GM19239 (cell line): ENCODE measurements at places on chromosomes 3 and 15.

DNA sequence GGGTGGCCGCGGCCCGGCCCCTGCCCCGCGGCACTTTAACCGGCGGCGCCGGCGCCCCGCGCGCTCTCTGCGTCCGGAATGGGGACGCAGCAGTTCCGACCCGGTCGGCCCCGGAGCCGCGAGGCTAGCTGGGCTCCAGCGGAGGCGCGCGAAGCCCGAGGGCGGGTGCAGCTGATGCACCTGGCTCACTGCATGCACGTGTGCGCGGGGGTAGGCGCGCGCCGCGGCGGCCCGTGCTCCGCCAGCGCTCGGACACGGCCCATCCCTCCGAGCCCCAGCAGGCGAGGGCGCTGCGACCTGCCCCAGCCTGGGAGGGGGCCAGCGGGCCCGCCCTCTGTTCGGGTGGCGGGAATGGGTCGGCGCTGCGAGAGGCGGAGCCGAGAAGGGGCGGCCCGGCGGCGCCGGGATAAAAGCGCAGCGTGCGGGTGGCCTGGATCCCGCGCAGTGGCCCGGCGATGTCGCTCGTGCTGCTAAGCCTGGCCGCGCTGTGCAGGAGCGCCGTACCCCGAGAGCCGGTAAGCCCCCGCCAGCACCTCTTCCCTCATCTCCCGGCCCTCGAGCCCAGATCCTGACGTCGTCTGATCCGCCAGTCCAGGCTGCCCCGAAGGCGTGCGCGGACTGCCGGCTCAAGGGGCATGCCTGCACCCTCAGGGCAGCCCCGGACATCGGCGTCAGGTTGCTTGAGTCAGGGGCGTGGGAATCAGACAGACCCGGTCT is at the start of the genes CHDH and IL17RB:
TSS of gene CHDH (minus strand) at position 286 of the 717 bp plus-strand sequence. CDS start 22,411 bp downstream, outside the sequence.
TSS of gene IL17RB (plus strand) at position 435 of the 717 bp plus-strand sequence. CDS start at position 456, 21 bp downstream.
- peak; percentile 53 for DNase-seq

DNA sequence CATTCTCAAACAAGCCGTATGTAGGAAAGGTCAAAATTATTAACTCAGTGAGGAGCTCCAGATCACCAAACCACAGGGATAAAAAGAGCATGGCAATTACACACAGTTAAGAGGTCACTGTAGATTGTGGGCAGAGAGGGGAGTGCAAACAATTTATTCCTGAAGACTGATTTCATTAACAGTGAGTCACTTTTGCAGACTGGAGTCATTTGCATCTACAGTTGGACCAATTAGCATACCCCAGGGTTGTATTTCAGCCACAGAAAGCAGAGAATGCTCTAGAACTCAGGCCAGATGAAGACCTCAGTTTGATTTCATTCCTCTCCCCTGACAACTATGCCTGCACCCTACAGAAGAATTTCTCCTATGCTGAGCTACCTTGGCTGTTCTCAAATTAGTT is 40.1 kb downstream of the SETMAR start:
- no peak for DNase-seq

DNA sequence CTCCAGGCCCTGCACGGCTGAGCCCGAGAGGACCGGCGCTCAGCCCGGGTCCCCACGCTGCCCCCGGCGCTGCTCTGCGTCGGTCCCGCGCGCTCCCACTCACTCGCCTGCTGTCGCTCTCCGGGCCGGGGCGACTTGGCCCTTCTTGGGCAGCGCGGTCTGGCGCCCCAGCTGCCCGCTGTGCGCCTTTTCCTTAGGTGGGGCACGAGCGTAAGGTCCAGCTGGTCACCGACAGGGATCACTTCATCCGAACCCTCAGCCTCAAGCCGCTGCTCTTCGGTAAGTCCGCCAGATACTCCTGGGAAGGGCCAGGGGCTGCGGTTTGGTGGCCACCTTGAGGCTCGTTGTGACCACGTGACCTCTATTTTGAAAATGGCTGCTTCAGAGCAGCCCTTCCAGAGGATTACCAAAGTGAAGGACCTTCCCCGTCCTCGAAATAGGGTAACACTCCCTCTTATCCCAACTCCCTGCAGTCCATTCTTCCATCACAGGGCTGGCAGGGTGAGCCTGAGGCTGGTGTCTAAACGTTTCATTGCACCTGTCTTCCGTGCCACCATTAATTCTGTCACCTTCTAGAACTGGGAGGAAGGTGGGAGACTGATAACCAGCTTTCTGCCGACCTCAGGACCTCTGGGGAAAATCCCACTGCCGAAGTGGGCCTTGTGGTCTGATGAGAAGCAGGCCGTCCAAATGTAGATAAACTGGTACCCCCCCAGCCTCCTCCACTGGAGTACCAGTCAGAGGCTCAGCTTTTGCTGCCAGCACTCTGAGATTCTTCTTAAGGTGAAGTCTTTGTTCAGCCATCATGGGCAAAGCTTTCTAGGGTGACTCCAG is 812 bp downstream of the P4HTM start:
- no peak for DNase-seq

DNA sequence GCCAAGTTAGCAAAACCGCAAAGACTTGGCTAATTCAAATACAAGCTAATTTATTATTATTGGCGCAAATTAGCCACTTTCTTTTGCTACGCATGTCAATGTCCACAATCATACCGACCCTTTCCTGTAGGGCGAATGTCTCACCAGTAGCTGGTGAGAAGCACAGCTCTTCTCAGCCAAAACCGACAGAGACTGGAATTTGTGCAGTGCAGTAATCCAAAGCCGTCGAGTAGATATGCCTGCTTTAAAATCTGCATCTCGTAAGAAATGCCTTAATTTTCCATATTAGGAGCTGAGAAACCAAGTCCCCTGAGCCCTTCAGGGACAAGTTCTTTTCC is 614 bp upstream of the MINDY2 start:
- no peak for DNase-seq

DNA sequence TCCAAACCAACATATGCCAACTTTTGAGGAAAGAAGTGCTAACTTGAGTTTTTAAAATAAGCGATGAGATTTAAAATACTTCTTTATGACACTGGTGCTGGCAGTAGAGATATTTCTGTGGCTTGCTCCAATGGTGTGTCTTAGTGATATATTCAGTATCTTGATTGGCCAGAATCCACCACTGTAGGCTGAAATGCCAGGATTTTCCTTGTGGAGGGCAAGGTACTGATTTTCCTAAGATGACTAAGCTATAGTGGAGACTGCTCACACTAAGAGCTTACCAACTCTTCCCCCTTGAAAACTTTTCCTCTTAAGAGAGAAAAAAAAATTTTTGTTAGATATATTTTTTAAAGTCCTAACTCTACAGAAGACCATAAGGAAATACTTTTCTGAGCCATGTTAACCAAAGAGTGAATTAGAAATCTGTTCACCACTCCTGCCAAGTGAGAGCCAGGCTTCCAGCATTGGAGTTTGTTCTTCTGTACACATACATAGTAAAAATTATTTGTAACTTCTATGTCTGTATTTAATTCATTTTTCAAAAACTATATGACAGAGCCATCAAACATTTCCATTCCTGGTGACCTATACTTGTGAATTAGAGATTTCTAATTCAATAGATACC is 109.1 kb downstream of the PPP2R3A start:
- DNase-seq: no peak

DNA sequence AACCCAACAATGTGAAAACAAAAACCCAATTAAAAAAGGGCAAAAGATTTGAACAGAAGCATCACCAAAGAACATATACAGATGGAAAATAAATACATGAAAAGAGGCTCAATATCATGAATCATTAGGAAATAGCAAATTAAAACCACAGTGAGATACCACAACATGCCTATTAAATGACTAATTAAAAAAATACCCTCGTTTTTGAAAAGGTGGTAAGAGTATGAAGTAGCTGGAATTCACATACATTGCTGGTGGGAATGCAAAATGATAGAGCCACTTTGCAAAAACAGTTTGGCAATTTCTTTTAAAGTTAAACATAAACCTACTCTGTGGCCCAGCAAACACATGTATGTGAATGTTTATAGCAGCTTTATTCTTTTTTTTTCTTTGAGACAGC is 75.8 kb downstream of the B3GNT5 start:
- no peak for DNase-seq

DNA sequence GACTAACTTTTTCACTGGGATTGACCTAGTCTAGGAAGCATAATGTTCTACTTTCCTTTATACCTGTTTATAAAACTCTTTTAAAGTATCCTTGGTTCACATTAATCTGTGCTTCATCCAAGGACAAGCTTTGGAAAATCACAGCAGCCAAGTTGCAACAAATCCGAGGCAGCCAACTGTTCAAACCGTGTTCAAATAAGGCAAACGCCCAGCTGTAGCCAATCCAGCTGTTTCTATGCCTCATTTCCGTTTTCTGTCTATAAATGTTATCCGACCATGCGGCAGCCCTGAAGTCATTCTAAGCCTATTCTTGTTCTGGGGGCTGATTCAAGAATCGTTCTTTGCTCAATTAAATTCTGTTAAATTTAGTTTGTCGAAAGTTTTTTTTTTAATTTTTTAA is 78.3 kb downstream of the FMN1 start:
- DNase-seq: no peak

- DNase-seq: no peak
Observed at GRCh38 chr15:93997071-93997658, 234.2 kb upstream of the MCTP2 start.

- no peak for DNase-seq
Observed at GRCh38 chr3:171842864-171843518, at the start of gene TMEM212. Gene TMEM212, plus strand, starts transcription at chr3:171843349. Its CDS starts 35 bp downstream, at chr3:171843384.

- DNase-seq: no peak
Observed at GRCh38 chr15:93384886-93385285, 295.9 kb upstream of the RGMA start.

GRCh38 chr15:50145451-50145872 is 26.4 kb upstream of the ATP8B4 start:
- peak; percentile 7 for DNase-seq

DNA sequence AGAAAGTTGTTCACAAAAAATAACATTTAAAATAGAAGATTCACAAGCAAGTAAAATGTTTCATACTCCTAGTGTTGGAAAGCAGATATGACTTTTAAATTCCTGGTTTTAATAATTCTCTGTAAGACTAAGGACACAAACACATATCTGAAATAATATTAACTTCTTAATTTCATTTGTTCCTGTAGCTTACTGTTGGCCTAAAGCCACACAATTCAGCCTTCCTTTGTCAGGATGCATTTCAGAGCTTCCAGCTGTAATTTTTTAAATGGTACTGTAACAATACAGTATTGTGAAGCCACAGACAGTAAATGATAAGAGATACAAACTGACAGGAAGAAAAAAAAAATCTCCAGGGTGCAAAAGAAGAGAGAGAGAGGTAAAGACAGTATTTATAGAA is 84.2 kb downstream of the TMCC1 start:
- no peak for DNase-seq

DNA sequence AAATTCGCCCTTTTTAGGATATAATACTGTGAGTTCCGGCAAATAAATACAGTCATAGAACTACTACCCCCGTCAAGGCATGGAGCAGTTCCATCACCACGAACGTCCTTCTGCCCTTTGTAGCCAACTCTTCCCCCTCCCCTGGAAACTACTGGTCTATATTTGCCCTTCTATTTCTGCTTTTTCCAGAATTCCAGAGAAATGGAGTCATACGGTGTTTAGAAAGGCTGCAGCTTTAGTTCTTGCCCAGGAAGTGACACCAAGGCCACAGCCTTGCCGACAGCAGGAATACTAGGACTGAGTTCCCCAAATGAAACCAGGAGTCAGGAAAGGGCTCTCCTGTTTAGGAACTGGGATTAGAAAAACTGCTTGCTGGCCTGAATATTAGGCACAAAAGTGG is 291.2 kb downstream of the FAM43A start:
- no peak for DNase-seq

DNA sequence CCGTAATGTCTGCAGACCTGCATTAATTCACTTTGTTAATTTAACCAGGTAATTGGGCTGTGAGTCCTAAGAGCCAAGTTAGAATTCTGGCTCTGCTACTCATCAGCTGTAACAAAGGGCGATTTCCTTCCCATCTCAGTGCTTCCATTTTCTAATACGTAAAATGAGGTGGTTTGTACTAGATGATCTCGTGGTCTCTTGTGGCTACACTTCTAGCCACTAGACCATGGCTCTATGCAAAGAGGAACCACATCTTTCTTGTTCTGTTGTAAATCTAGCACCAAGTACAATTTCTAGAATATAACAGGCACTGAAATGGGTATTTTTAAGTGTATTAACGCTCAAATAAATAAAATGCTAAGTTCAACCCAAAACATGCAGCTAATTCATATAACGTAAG is 174.4 kb upstream of the THBS1 start:
- no peak for DNase-seq

DNA sequence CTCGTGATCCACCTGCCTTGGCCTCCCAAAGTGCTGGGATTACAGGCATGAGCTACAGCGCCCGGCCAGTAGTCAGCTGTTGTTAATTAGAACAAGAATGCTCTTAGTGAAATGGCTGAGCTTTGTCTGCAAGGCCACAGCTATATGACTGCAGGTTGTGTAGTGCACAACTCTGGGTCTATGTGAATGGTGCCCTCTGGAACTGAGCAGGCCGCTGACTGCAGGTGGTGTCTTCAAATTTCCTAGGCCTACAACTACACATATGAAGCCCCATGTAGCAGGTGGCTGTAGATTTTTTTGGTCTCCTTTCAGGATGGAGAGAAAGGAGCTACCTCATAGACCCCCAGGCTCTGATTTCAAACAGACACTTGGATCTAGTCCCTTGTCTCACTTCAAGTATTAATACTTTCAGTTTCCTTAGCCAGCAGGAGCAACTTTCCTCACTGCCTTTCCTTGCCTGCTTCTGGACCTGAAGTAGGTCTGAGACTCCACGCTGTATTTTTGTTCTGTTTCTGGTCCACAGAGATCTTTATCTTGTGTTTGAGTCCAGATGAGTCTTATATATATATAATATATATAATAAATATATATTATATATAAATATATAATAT is 86.9 kb downstream of the C3orf80 start:
- no peak for DNase-seq

DNA sequence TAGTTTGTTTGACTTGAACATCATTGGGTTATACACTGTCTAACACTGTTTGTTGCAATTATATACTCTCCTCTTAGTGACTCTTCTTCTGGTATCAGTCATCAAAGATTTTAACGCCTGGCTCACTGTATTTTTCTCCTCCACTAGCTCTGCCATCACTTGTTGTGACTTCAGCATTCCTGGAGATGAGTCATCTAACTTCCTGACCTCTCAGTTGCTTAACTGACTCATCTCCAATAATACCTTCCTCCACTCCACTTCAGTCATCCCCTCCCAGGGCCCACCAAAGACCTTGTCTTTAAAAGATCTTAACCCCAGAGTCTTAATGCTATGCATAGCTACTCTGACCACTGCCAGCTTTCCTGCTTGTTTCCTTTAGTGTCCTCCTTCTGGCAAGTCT is 28.6 kb upstream of the CLSTN2 start:
- DNase-seq: no peak

DNA sequence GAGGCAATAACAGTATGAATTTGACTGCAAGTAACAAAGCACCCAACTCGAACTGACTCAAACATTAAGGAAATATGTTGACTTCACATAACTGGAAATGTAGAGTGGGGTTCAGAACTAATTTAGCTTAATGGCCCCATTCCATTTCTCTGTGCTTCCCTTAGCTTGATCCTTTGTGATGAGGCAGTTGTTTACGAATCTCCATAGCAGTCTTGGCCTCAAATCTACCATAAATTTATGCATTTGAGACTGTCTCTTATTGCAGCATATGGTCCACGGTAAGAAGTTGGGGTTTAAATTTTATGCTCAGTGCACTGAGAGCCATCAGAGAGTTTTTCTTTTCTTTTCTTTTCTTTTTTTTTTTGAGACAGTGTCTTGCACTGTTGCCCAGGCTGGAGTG is 148.7 kb upstream of the POU1F1 start:
- no peak for DNase-seq

- DNase-seq: no peak
Observed at GRCh38 chr3:15097891-15098290, 1.1 kb downstream of the RBSN start.
